NCI-H748 treated with DMSO at 0.1 percent for 48 hours (cell line): ENCODE measurements at places on chromosomes 2 and 18.

- DNase-seq, result no peak
Measured at GRCh38 chr2:42895134-42895790, 102.9 kb upstream of the HAAO start.

DNA sequence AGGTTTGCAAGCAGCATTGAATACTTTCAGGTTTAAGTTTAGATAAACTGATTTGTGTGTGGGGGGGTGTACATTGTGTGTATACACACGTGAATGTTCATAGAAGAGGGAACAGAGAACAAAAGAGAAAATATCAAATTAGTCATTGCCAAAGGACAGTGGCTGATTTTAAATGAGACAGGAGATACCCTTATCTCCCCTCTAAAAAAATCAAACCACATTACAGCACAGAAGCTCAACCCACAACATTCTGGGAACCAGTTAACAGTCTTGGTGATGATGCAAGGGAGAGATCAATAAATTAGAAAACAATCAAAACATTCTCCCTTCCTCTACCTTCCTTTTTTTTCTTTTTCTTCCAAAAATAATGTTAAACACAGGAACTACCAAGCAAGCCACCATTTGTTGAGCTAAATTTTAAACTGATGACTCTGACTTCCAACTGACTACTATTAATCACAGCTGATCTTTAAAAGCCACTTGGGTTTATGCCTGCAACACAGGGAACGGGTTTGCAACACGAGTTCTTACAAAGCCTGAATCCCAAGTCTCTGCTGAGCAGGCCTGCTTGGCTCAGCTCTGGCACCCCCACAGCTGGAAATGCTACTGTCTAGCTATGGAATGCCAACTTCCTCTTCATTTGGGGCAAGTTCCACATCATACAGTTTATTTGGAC lies 119.2 kb upstream of the ACVR1C start:
- DNase-seq, result no peak

- no peak for DNase-seq
Measured at GRCh38 chr2:42929546-42930024, 137.2 kb upstream of the HAAO start.

GRCh38 chr2:223800908-223801307 lies 36.5 kb downstream of the AP1S3 start:
- DNase-seq, result no peak

DNA sequence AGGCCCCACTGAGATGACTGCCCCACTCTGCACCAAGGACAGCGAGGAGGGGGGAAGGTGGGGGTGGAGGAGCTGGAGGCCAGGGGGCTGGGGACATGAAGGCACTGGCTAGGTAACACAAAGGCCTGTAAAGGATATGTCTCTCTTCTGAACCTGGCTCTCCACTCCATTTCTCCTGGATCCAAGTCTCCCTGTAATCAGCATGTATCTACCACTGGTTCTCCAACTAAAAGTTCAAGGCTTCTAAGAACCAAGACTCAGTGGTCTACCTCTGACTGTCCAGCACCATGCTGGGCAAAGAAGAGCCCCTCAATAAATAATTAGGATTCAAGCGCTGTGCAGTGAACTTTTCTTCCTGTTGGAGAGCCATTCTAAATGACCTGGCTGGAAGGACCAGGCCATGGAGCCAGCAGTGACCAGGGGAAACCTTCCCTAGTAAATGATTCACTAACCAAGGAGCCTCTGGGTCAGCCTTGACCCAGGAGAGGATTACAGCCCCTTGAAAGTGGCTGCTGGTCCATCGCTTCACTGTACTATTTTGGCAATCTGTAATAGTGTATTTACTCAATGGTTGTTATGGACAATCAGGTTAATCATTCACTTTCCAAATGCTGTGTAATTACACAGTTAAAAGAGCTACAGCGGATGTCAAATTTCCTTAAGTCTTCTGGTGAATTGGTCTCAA lies 73.2 kb downstream of the BCL11A start:
- no peak for DNase-seq

DNA sequence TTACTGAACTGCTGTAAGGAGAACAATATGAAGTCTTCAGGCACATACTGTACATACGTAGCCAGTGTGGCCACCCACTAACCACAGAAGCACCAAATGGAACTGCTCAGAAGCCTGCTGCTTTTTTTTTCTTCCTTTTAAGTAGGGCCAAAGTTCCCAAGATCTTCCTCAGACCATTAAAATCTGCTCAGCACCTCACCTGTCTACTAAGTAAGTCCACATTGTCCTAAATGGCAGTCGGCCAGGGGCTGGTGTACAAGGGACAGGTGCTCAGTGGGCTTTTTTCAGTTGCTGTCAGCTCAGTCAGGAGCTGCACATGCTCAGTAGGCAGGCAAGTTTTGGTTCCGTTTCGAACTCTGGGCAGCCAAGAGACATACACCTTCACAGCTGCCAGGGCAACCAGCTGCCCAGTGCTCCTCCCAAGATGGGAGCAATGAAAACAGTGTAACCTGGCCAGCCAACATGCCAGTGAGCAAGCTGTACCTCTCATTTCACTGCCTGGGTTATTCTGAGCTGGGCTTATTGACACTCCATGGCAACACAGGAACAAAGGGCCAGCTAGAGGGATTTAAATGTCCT lies 86.1 kb downstream of the ACVR1 start:
- DNase-seq, result no peak

DNA sequence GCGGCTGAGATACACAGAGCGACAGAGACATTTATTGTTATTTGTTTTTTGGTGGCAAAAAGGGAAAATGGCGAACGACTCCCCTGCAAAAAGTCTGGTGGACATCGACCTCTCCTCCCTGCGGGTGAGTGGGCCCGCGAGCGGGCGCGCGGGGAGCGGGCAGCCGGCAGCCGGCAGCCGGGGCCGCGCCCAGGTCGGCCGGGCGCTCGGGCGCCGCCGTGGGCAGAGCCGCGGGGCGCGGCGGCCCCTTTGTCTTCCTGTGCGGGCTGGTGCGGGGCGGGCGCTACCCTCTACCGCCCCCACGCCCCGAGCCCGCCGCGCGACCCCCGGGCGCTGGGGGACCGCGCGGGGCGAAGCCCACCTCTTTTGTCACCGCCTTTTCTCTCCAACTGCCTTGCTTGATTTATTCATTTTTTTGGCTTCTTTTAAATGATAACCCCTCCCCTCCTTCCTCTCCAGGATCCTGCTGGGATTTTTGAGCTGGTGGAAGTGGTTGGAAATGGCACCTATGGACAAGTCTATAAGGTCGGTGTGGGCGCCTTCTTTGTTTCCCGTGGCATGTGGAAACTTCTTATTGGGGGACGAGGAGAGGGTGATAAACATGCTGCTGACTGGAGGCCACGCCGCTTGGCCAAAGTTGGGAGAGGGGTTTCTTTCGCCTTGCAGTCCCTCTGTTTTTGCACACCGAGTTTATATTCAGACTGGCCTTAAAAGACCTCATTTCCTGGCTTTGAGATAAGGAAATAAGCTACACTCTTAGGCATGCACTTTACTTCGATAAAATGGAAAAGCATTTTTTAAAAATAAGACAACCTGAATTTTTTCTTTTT lies 722 bp downstream of the MAP4K4 start:
- no peak for DNase-seq

GRCh38 chr2:200033929-200034328 lies 78.5 kb downstream of the MAIP1 start:
- no peak for DNase-seq

GRCh38 chr2:217612920-217613319 lies 389.9 kb downstream of the TNS1 start:
- DNase-seq, result no peak

GRCh38 chr2:176272870-176273459 lies 3.7 kb downstream of the MTX2 start:
- no peak for DNase-seq

DNA sequence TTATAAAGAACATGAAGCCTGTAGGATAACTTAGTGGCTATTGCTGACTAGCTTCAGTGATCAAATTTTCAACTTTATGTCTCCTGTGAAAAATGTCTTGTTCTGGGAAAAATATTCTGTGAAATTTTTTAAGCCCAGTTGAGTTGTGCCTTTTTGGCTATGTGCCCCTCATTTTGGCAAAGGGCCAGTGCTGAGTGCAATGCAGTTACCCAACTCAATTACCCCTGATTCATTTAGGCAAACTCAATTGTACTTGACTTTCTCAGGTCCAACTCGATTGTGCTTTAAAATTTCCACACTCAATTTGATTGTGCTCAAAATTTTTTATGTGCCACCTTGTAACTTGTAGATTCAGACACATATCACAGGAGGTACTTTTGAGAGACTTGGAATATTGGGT lies 548.8 kb upstream of the NRP2 start:
- DNase-seq, result no peak

DNA sequence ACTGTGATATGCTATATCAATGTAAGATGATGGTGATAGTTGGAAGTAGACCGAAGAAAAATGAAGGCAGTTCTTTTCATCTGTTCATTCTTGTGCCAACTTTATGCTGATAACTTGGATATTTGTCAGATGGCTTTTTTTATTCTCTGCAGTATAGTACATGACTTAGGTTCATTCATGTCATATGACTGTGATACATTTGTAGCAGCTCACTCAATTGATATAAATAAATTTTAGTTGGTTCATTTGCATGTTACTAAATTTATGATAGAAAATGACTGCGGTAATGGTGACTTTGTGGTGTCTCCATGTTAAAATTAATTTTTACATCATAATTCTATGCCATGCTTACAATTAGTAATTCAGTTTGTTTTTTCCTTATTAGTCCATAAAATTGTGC lies 7.1 kb downstream of the UBXN2A start:
- no peak for DNase-seq

GRCh38 chr2:151237422-151238025 lies 24.1 kb downstream of the RBM43 start:
- no peak for DNase-seq

DNA sequence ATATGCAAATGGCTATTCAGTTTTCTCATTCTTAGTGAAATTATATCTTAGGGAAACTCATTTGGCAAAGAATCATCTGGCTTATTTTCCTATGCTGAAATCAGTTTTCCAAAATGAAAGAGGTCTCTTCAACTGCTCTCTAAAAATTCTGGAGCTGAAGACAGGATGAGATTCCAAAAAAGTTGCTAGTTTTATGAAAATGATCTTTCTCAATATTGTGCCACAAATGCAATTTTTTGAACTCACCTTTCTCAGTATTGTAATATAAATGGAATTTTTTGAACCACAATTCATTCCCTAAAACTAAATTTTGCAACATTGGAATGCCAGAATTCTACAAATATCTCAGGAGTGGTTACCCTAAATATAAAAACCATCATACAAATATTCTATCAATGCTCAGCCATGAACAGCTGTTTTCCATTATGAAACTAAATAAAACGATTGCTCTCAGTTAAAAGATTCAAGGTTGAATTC lies 147.7 kb upstream of the PKDCC start:
- no peak for DNase-seq

DNA sequence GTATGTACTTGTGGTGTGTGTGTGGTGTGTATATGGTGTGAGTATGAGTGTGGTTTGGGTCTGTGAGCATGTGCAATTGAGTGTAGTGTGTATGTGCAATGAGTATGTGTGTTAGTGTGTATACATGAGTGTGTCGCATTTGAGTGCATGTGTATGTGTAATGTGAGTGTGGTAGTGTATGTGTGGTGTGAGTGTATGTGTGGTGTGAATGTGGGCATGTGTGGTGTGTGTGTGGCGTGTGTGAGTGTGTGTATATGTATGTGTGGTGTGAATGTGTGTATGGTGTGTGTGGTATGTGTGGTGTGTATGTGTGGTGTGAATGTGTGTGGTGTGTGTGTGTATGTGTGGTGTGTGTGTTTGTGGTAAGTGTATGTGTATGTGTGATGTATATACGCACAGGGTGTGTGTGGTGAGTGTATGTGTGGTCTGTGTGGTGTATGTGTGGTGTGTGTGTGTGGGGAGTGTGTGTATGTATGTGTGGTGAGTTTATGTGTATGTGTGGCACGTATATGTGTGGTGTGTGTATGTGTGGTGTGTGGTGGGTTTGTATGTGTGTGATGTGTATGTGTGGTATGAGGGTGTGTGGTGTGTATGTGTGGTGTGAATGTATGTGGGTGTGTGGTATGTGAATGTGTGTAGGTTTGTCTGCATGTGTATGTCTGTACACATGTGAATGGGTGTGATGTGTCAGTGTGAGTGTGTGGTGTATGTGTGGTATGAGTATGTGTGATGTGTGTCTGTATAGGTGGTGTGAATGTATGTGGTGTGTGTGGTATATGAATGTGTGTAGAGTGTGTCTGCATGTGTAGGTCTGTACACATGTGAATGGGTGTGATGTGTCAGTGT lies 123.4 kb downstream of the DOCK10 start:
- no peak for DNase-seq

- no peak for DNase-seq
Measured at GRCh38 chr18:23102493-23103261, 32.6 kb upstream of the CABLES1 start.

GRCh38 chr2:128600581-128601297 lies 282.1 kb upstream of the HS6ST1 start:
- DNase-seq, result no peak

GRCh38 chr2:133492719-133493380 lies 75.4 kb downstream of the NCKAP5 start:
- no peak for DNase-seq

DNA sequence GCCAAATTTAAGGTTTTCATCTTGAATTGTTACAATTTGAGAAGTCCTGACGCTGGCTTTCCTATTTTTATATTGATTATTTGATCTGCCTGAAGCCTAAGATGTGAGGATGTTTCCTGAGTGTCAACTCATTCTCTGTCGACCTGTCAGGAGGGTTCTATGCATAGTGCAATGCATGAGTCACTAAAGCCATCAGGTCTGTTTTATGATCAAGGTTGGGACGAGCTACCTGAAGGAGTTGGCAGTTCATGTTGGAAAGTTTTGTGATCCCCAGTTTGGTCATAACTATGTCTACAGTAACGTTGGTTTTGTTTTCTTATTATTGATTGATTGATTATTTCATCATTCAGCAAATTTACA lies 71.2 kb downstream of the NABP1 start:
- DNase-seq, result no peak

DNA sequence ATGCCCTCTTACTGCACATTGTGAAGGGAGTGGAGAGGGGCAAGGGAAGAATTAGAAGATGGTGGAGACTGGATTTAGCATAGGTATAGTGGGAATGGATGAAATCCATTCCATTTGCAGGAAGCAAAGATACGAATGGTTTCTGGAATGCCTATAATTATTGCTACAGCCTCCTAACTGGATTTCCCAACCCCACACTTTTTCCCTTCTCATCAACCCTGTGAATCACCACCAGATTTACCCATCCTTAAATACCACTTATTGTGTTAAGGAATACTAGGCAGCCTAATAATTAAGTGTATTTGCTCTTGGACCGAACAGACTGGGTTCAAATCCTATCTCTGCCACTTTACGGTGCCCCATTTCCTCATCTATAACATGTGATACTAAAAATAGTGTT lies 39.3 kb upstream of the CREB1 start:
- DNase-seq, result no peak

GRCh38 chr2:222295368-222296062 lies 3.3 kb downstream of the PAX3 start:
- no peak for DNase-seq

DNA sequence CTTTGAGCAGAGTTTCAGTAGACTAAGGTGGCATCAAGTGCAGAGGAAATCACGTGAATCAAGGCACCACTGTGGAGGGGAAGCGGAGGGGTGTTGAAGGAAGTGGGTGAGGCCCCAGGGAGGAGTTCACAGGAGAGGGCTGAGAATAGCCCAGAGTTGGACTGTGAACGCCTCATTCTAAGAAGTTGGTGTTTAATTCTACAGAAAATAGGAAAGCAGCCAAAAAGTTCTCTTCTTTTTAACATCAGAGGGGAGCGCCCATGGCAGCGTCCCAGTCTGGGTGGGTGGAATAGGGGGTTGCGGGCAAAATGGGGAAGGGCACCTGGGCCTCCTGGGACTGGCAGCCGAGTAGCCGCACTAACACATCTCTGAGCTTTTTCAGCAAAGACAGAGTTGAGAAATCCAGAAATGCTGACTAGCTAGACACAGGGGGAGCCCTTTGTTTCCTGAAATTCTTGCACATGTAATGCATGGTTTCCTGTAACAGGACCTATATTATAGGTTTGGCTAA lies 97.0 kb downstream of the NEB start:
- DNase-seq, result no peak
